Large intestine (tissue), 12 donors: ENCODE measurements at places on chromosomes 1 and 21.

GRCh38 chr1:210525716-210526454 lies 197.2 kb downstream of the HHAT start:
- H3K4me3 ChIP-seq, result no peak overlapping the region
- no peaks in the 10 kb centered on the region for H3K27me3 ChIP-seq
- DNase-seq, result no peak
- H3K36me3 ChIP-seq, result no peaks in the 10 kb centered on the region
- H3K4me1 ChIP-seq, result no peaks in the 10 kb centered on the region

DNA sequence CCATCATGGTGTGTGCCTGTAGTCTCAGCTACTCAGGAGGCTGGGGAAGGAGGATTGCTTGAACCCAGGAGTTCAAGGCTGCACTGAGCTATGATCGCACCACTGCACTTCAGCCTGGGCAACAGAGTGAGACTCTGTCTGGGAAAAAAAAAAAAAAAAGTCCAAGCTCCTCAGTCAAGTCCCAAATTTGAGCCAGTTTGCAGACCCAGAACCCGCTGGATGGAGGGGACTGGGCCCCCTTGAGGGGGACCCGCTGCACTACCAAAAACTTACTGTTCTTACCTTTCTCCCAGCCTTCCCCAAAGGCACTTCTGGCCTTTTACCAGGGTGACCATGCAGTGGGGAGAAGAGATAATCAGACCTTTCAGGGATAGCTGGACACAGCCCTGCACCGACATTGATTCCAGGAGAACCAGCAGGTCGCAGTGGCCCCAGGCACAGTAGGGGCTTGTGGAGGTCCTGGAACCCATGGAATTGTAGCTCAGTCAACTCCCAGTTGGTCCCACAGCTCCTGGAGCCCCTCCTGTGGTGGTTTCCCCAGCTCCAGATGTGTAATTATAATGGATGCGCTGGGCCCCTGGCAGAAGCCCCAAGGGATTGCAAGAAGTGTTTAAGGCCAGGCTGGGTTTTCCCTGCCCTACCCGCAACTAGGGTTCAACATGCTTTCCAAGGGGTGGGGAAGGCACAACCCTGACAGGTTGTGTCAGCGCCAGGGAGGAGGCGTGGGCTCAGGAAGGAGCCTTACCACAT lies 4.1 kb upstream of the WNT9A start:
- H3K27ac ChIP-seq, result no peak overlapping the region
- peaks cover 21% of the 10 kb centered on the region for H3K27me3 ChIP-seq
- peaks cover 12% of the 10 kb centered on the region for H3K4me1 ChIP-seq
- H3K4me3 ChIP-seq, result no peak overlapping the region
- DNase-seq, result no peak
- H3K36me3 ChIP-seq, result no peaks in the 10 kb centered on the region

DNA sequence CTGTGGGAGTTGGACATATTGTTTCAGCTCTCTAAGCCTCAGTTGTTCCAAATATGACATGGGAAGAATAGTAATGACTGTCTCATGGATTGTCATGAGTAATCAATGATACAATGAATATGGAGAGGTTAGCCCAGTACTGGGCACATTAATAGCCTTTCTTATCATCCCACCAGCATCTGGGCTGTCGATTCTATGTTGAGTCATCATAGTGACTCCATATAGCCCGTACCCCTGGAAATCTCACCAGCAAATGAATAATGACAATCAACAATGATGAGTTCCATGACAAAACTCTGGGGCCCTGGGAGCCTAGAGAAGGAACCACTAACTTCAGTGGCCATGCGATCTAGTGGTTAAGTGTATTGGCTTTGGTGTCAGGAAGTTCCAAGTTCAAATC lies 39.7 kb upstream of the GJB5 start:
- no peaks in the 10 kb centered on the region for H3K36me3 ChIP-seq
- H3K27ac ChIP-seq, result no peak overlapping the region
- no peaks in the 10 kb centered on the region for H3K27me3 ChIP-seq

- H3K27ac ChIP-seq, result no peak overlapping the region
- no peak overlapping the region for H3K4me3 ChIP-seq
- H3K4me1 ChIP-seq, result no peaks in the 10 kb centered on the region
- no peak for DNase-seq
- no peaks in the 10 kb centered on the region for H3K36me3 ChIP-seq
Observed at GRCh38 chr1:240667351-240667750, 55.4 kb upstream of the GREM2 start.

DNA sequence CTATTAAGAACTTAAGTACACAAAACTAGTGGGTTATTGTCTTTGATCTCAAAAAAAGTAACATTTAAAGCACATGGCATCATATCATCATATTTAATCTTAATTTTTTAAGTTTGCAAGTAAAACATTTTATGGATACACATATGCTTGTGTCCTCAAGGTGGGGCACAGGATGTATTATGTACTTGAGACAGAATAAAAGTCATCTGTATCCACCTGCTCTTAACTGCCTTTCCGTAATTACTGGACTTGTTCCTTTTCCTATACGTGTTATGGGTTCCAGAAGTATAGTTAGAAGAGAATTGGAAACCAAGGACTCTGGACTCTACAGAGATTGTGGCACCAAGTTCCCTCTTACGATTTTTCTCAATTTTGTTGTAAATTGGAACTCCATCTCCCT lies 79.4 kb downstream of the FCRL5 start:
- H3K27ac ChIP-seq, result no peak overlapping the region
- DNase-seq, result peak; percentile 11
- no peaks in the 10 kb centered on the region for H3K36me3 ChIP-seq

GRCh38 chr1:210412240-210412639 lies 83.5 kb downstream of the HHAT start:
- no peaks in the 10 kb centered on the region for H3K36me3 ChIP-seq
- no peak overlapping the region for H3K4me3 ChIP-seq
- no peaks in the 10 kb centered on the region for H3K27me3 ChIP-seq
- H3K27ac ChIP-seq, result no peak overlapping the region

GRCh38 chr21:43926196-43926595 lies 61.2 kb downstream of the AGPAT3 start:
- H3K27me3 ChIP-seq, result no peaks in the 10 kb centered on the region
- H3K4me1 ChIP-seq, result peaks cover 59% of the 10 kb centered on the region
- no peak overlapping the region for H3K4me3 ChIP-seq
- DNase-seq, result no peak
- peaks cover 26% of the 10 kb centered on the region for H3K36me3 ChIP-seq
- no peak overlapping the region for H3K27ac ChIP-seq

GRCh38 chr1:111729271-111729921 lies 9.8 kb downstream of the INKA2 start:
- H3K36me3 ChIP-seq, result peaks cover 6% of the 10 kb centered on the region
- no peak for DNase-seq
- no peak overlapping the region for H3K27ac ChIP-seq
- H3K27me3 ChIP-seq, result no peaks in the 10 kb centered on the region

- no peaks in the 10 kb centered on the region for H3K4me1 ChIP-seq
- no peak overlapping the region for H3K27ac ChIP-seq
- H3K36me3 ChIP-seq, result no peaks in the 10 kb centered on the region
- DNase-seq, result no peak
- H3K4me3 ChIP-seq, result no peak overlapping the region
Observed at GRCh38 chr21:26972192-26972591, 5.3 kb upstream of the ADAMTS5 start.

- peak overlapping the region; percentile 85 for H3K27ac ChIP-seq
- no peak overlapping the region for H3K4me3 ChIP-seq
- no peaks in the 10 kb centered on the region for H3K27me3 ChIP-seq
- peaks cover 49% of the 10 kb centered on the region for H3K4me1 ChIP-seq
- peaks cover 51% of the 10 kb centered on the region for H3K36me3 ChIP-seq
Observed at GRCh38 chr1:111190931-111191451, 9.5 kb downstream of the DENND2D start.

DNA sequence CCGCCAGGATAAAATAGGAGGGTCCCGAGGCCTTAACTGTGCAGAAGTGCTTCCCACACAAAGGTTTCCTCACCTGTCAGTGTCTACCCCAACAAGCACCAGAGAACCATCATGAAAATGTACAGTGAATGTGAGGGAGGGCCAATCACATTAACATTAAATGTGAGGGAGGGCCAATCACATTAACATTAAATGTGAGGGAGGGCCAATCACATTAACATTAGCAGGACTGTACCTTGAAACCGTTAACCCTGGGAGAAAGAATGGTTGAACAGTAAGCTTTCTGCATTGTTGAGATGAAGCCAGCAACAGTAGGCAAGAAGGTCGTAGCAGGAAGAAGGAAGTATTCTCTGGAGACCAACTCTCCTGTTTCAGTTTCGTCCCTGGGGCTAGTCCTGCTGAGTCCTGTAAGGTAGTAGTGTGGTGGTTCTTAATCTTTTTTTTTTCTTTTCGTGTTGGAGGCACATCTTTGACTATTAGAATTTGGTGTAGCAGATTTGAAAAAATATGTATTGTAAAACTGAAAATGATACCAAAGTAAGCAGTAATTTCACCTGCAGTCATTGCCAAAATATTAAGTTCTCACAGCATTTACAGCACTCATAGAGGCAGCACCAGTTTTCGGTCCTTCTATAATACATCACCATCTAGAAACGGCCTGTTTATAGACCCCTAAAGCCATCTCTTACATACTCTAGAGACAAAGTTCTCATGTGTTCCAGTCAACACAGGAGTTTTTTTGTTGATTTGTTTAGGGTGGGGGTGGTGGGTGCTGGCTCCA lies 98.6 kb upstream of the PPP2R5A start:
- no peak overlapping the region for H3K27ac ChIP-seq
- H3K4me3 ChIP-seq, result no peak overlapping the region
- H3K27me3 ChIP-seq, result no peaks in the 10 kb centered on the region
- H3K36me3 ChIP-seq, result no peaks in the 10 kb centered on the region

DNA sequence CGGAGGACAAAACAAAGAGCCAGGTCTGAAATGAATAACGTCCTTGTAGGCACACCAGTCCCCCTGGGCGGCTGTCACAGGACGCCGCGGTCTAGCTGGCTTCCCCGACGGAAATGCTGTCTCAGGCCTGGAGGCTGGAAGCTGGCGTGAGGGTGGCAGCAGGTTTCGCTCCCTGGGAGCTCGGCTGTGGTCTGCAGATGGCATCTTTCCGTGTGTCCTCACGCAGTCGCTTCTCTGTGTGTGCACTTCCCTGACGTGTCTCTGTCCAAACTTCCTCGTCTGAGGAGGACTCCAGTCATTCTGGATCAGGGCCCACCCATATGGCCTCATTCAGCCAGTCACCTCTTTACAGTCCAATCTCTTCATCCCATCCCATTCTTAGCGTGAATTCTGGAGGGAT lies 14.2 kb downstream of the TNFRSF14 start:
- no peak overlapping the region for H3K4me3 ChIP-seq
- no peaks in the 10 kb centered on the region for H3K27me3 ChIP-seq
- no peak overlapping the region for H3K27ac ChIP-seq
- no peak for DNase-seq
- H3K36me3 ChIP-seq, result no peaks in the 10 kb centered on the region

DNA sequence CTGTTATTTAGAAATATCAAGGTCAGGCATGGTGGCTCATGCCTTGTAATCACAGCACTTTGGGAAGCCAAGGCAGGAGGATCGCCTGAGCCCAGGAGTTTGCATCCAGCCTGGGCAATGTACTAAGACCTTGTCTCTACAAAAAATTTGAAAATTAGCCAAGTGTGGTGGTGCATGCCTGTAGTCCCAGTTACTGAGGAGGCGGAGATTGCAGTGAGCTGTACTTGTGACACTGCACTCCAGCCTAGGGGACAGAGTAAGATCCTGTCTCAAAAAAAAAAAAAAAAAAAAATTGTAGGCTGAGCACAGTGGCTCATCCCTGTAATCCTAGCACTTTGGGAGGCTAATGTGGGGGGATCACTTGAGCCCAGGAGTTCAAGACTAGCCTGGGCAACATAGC lies 45.3 kb downstream of the PIK3CD start:
- H3K27me3 ChIP-seq, result peaks cover 3% of the 10 kb centered on the region
- no peaks in the 10 kb centered on the region for H3K36me3 ChIP-seq
- peaks cover 6% of the 10 kb centered on the region for H3K4me1 ChIP-seq
- no peak overlapping the region for H3K27ac ChIP-seq

DNA sequence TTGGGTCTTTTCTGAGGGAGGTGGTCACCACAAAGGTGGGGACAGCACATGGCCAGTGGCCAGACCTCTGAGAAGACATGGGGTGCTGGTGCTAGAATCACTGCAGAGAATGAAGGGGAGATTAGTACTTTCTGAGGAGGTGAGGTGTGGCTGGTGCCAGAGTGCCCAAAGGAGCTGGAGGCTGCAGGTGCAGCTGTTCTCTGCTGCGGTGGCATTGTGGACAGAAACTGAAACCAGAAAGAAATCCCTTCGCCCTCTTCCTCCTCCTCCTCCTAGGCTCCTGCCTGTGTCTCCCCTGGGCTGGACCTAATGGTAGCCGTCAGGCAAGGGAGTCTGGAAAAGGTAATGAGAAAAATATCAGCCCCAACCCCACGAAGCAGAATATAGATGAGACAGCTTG lies 261.7 kb downstream of the TM2D1 start:
- no peak overlapping the region for H3K4me3 ChIP-seq
- no peak overlapping the region for H3K27ac ChIP-seq
- peaks cover 3% of the 10 kb centered on the region for H3K36me3 ChIP-seq
- DNase-seq, result no peak
- no peaks in the 10 kb centered on the region for H3K27me3 ChIP-seq

- H3K36me3 ChIP-seq, result no peaks in the 10 kb centered on the region
- no peak overlapping the region for H3K4me3 ChIP-seq
- no peaks in the 10 kb centered on the region for H3K27me3 ChIP-seq
- peak overlapping the region; percentile 69 for H3K27ac ChIP-seq
- DNase-seq, result peak; percentile 78
Observed at GRCh38 chr1:232622378-232622777, 7.6 kb downstream of the SIPA1L2 start.

DNA sequence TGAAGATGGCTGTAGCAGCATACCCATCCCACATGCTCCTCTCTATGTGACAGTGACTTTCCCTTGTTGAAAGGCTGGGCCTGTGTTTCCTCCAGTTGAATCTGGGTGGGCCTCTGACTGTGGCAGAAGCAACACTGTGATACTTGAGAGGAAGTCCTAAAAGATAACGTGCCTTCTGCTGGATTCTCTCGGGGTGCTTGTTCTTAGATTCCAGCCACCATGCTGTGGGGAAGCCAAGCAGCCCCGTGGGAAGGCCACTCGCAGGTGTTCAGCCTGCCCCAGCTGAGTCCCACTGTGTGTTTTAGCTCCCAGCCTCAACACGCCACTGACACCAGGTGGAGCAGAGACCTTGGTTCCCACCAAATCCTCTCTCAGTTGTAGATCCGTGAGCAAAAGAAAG lies 31.5 kb downstream of the TRAPPC10 start:
- H3K4me1 ChIP-seq, result no peaks in the 10 kb centered on the region
- H3K27ac ChIP-seq, result no peak overlapping the region
- no peak for DNase-seq
- H3K36me3 ChIP-seq, result peaks cover 26% of the 10 kb centered on the region
- no peak overlapping the region for H3K4me3 ChIP-seq

DNA sequence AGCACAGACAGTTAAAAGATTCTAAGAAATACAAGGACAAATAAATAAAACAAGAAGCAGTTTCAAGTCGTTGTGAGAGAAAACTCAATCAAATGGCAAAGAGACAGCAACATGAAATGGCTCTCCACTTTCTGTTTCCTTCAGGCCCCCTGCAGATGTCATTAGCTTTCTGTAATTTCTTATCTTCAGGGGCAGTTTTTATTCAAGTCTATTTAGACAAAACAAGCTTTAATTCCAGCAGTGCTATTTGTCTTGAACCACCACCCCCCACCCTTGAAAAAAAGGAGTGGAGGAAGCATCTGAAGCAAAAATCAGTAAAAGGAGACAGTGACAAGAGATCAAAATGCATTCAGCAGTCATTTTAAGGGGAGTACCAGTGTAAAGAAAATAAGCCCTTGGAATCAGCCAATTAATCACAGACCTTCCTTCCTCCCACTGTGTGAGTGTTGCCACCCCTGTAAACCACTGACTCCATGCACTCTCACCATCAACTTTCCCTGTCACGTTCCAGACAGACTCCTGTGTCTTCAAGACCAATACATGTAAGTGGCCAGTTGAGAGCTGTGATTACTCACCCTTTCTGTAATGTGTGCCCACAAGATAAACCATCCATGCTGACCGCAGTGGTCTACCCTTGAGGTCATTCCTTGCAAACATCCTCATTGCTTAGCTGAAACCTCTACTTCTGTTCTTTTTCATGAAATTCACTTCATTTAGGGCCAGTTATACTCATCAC lies 136.1 kb upstream of the HOOK1 start:
- no peak for DNase-seq
- no peaks in the 10 kb centered on the region for H3K27me3 ChIP-seq
- no peaks in the 10 kb centered on the region for H3K36me3 ChIP-seq
